Trophoblast cell (in vitro differentiated cells and primary cell): ENCODE measurements at places on chromosomes 11 and 22.

- DNase-seq: peak; percentile 79
Observed at GRCh38 chr22:37457093-37457893, 28.9 kb downstream of the MFNG start.

DNA sequence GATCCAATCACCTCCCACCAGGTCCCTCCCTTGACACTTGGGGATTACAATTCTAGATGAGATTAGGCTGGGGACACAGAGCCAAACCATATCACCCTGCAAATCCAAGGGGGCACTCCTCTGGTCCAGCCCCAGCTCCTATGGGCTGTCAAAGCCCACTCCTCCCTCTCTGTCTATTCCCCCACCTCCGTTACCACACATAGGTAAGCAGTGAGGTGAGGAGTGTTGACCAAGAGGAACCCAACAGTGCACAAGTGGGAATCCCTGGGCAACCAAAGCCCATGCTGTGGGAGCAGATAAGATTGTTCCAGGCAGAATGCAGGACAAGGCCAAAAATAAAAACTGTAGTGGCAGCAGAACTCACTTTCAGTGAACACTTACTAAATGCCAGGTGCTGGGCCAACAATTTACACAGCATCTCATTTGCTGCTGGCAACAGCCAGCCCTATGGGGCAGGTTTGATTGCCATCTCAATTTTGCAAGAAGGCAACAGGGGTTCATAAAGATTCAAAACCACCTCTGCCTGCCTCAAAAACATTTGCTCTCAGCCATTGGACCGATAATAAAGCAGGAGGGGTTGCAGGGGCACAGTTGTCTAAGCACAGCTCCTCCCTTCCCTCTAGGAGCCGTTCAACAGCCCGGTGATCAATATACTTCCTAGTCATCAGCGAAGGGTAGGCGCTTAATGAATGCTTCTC is 8.9 kb downstream of the SDF2L1 start:
- no peak for DNase-seq

DNA sequence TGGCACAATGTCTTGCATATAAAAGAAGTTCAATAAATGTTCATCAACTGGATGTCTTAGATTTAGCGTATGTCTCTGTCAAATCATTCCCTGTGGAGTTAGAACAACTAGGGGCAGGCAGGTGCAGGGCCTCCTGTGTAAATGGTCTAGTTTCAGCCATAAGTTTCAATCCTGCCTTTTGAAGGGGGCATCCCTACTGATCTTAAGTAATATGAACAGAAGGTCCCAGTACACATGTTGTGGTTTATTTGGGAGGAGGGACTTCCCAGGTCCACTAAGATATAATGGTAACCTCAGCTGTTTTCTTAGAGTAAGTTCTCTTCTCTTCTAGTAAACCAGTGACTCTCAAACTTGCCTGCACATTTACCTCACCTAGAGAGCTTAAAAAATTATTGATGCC is 19.8 kb downstream of the TTC12 start:
- no peak for DNase-seq

GRCh38 chr11:134544095-134544815 is 132.2 kb upstream of the B3GAT1 start:
- peak; percentile 48 for DNase-seq

GRCh38 chr11:11135820-11136476 is 217.1 kb downstream of the CSNK2A3 start:
- peak; percentile 83 for DNase-seq

DNA sequence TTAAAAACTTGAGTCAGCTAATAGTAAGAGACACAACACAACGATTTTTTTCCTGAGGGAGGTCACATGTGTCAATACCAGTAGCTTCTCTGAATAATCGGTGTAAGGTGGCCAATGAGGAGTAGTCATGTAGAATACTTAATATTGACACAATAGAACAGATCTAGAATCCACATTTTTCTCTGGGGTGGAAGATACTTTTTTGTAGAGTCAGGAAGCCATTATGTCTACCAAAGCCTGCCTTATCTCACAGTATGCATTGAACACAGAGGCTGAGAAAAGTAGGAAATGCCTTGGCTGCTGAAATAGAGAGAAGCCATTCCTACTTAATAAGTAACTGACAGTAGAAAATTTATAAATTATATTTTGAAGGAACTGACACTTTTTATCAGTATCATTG is 725.0 kb downstream of the METTL15 start:
- no peak for DNase-seq

DNA sequence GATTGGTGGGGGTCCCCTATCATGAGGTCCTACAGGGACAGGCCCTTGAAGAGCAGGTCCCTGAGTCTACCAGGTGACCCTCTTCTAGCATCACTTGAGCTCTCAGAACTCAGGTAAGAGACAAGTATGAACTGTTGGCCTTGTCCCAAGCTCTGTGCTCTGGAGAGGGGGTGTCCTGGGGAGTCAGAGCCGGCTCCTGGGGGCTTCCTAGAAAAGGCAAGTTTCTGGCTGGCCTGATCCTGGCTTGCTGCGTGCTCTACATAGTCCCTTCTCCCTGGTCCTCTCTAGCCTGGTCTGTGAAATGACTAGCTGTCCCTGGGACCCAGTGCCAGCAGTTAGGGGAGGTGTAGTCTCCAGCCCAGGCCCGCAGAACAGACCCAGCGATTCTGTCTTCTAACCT is 11.4 kb downstream of the ATG16L2 start:
- DNase-seq: no peak

DNA sequence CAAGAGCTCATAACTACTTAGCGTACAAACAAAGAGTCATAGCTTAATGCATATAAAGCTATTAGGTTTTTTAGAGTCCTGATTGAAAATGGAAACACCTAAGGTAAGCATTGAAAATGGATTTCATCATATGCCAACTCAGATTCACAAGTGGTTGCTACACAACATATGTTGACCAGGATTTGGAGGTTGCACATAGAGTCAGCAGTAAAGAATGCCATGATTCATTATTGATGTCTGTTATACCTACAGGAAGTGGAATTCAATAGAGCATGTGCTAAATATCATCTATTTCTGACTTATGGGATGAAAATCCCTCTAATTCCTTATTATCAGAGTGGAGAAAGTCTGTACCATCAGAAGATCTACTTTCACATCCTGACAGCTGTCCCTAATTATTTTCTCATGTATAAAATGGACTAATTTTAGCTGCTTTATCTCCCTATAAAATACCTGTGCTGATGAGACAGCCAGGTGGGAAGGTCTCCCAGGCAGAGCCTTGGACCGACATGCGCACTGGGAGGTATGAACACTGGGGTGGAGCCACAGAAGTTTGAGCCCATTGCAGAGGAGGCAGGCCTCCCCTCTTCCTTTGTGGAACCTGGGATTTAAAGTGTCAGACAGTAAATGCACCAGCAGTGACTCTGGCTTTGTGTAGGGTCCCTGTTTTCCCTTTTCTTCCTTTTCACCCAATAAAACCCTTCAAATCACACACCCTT is 204.2 kb downstream of the AASDHPPT start:
- peak; percentile 79 for DNase-seq

DNA sequence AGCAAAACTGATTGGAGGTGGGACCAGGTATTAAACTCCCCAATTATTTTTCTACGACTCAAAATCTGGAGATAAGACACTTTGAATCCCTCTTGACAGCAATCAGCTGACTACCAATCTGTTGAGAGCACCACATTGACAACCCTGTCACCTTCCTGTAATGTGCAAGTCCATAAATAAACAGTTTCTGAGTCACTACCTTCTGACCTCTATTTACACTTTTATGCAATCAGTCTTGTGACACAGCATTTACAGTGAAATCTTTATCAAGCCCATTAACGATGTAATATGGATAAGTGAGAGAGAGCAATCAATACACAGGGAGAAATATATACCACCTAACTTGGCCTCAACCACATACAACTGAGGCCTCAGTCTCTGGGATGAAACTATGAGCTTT is 283.7 kb upstream of the ANO5 start:
- no peak for DNase-seq

GRCh38 chr11:134050541-134051383 is 18.1 kb upstream of the JAM3 start:
- peak; percentile 70 for DNase-seq

GRCh38 chr11:103729617-103730016 is 306.8 kb upstream of the DDI1 start:
- no peak for DNase-seq

DNA sequence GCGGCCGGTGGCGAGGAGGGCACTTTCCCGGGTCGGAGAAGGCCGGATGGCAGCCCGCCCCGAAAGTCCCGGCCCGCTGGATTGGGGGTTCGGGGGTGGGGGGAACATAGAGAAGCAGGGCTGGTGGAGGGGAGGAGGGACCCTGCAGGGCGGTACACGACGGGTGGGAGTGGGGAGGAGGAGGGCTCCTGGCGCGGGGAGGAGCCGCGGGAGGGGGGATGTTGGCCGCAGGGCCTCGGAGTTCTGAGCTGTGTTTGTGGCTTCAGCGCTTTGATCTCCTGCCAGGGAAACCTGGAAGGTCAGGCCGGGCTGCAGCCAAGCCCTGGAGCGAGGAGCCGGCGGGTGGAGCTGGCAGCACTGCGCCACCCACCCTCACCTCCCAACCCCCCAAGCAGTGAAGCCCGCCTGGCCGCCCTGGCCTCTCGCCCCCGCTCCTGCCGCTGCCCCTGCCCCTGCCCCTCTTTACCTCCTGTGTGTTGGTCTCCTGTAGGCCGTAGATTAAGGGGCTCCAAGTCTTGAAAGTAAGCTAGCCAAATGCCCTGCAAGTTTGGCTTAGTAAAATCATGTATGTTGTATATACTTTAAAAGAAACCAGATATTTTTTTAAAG is 30.9 kb downstream of the C22orf31 start:
- DNase-seq: no peak

DNA sequence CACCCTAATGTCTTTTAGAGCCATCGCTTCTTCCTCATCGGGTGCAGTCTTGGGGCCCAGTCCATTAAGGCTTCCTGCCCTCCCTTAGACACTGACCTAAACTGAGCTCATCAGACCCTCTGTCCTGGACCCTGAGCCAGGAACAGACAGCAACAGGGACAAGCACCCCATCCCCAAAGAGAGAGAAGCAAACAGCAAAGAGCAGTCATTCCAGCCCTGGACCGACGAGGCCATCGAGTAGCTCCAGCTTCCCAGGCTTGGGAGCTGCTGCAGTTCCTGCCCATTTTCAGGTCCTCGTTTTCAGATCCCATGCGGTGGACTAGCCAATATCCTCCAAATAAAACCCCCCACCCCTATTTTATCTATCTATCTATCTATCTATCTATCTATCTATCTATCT is 25.8 kb upstream of the CACNG2 start:
- no peak for DNase-seq

GRCh38 chr11:113613619-113614018 is 92.5 kb downstream of the TMPRSS5 start:
- no peak for DNase-seq

DNA sequence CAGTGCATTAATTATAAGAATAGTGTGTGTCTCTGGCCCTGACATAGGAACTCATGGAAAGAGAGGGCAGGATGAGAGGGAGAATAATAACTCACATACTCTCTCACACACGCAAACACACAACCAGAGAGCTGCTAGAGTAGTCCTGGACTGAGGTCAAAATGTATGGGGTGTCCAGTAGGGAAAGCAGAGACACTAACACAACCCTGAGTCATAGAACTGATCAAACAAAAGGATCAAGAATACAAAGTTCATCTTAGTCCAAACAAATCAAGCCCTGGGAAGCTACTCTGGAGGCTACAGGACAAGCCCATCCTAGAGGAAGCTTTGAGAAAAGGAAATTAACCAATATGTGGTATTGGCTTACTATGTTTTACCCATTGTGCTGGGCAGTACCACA is 178.5 kb upstream of the GUCY1A2 start:
- DNase-seq: no peak

- no peak for DNase-seq
Observed at GRCh38 chr22:28207281-28208030, 288.4 kb upstream of the PITPNB start.

GRCh38 chr11:44008698-44009097 is 39.1 kb upstream of the ACCSL start:
- DNase-seq: no peak

- no peak for DNase-seq
Observed at GRCh38 chr11:114384487-114384886, 15.8 kb downstream of the C11orf71 start.

DNA sequence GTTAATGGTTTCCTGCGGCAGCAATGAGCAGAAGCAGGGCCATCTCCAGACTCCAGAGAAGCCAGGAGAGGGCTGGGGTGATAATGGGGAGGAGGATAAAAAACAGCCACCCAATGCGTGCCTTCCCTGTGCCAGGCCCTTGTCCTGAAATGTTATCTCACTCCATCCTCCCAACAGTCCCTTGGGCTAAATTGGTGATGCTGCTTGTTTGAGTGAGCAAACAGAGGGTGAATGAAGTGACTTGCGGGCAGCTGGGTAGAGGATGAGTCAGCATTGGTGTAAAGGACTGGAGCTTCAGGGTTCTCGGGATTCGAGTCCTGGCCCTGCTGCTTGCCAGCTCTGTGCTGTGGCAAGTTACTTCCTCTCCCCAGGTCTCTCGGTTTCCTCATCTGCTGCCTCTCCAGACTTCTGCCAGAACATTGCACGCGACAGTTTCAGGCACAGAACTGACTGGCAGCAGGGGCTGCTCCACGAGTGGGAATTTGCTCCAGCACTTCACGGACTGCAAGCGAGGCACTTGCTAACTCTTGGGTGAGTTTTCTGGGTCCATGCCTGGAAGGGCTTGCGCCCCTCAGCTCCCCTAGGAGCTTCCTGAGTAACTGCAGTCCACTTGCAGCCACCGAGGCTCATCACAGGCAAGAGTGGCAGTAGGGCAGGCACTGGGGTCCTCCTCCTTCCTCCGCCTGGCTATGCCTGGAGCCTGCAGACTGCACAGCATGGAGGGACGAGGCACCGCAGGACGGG is at the start of gene P2RY6:
P2RY6 (plus strand) TSS at position 403 of the 744 bp plus-strand sequence. CDS start 24,181 bp downstream, outside the sequence.
- DNase-seq: peak; percentile 98
